Occipital lobe (tissue), 3 donors: ENCODE measurements at places on chromosomes 12 and 14. TPM values are rescaled to one million over a fixed set of nuclear protein-coding genes. Genes with fewer than 3 reads are reported as not detected.

KCNC2 gene
- total RNA-seq: 21.1 TPM

DNA sequence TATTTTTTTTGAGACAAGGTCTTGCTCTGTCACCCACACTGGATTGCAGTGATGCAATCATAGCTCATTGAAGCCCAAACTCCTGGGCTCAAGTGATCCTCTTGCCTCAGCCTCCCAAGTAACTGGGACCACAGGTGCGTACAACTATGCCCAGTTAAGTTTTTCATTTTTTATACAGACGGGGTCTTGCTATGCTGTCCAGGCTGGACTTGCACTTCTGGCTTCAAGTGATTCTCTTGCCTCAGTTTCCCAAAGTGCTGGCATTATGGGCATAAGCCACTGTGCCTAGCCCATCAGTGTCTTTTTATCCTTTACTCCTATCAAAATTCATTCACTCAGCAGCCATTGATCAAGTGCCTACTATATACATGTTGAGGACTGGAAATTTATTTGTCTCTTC, 9.0 kb downstream of the PTPN11 start:
- DNase-seq: no peak

DNA sequence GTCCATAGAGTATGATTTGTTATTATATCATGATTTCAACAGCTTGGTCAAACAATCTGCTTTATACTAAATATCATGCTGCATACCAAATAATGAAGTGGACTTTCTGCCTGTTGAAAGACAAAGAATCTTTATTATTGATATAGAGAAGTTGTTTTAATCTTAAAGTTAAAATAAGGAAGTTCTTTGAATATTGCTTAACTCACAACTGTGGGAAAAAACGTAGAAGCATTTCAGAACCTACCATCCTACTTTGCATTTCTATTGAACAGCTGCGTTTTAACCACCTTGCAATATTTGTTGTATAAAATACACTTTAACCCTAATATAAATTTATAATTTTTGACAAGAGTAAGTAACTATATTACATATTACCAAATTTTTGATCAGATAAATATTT, 22.9 kb upstream of the ARL1 start:
- no peak for DNase-seq

- DNase-seq: no peak
These were observed 5.5 kb upstream of the SLC7A7 start for GRCh38 chr14:22820731-22821130.

PTCSC3 gene
- not detected for total RNA-seq

DNA sequence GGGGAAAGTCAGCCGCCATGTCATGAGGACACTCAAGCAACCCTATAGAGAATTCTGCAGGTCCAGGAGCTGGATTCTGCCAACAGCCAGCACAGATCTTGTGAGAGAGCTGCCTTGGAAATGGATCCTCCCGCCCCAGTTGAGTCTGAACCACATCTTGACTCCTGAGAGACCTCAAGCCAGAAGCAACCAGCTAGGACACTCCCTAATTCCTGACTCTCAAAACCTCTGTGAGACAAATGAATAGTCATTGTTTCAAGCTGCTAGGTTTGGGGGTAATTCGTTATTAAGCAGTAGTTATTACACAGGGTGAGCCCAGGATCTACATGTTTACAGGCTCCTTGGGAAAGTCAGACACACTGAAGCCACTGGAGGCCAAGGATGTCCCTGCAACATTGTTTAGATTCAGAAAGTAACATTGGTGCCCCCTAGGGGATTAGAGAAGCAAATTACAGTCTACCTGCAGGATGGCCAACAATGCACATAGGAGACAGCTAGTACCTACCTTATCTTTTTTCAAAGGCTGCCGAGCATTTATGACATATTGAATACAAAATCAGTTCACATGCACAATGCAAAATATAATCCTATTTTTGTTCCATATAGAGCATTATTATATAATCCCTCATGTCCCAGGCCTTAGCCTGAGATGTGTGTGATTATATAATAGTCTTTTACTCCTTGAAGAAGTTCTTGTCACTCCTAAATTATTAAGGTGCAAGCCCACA, 57.9 kb upstream of the FICD start:
- no peak for DNase-seq

DNA sequence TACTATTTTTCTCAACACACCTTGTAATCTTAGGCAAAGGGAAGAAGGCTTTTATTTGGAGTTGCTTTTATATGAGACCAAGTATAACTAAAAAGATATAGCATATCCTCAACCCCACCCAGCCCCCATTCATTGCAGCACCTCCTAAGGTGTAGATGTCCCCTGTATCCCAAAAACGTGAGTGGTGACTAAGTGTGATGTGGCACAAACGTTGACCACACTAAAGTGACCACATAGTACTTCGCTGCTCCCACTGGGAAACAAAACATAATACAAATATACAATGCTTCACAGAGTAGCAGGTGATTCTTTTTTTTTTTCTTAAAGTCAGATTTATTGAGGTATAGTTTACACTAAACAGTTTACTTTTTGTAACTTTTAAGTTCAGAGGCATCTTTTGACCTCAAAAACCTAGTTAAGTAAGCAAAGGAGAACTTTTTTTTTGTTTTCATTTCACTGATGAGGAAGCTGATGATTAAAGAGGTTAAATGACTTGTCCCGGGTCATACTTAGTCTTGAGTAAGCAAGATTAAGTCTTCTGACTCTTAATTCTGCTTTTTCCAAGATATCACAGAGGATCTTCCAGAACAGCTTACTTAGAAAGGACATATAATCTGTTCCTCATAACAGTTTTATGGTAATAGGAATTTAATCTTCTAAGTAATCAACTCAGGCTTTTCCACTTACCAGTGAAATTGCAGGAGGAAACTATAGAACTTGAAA, 245.2 kb upstream of the PLEKHG7 start:
- DNase-seq: no peak

DNA sequence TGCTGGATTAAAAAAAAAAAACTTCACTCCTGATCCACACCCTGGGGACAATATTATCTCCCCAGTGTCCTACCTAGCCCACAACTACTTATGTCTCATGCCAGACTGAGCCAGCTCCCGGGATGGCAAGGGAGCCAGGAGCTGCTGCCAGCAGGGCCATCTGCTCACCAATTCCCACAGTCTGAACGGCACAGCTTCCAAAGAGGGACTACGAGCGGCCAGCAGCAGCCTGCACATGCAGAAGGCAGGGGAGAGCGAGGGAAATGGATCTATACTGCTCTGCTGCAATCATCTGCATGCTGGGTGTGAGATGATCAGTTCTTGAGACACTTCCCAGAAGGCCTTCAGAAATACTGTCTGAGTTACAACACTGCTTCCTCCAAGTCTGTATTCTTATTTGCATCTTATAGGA, 11.1 kb downstream of the SSH1 start:
- DNase-seq: peak; percentile 89

DNA sequence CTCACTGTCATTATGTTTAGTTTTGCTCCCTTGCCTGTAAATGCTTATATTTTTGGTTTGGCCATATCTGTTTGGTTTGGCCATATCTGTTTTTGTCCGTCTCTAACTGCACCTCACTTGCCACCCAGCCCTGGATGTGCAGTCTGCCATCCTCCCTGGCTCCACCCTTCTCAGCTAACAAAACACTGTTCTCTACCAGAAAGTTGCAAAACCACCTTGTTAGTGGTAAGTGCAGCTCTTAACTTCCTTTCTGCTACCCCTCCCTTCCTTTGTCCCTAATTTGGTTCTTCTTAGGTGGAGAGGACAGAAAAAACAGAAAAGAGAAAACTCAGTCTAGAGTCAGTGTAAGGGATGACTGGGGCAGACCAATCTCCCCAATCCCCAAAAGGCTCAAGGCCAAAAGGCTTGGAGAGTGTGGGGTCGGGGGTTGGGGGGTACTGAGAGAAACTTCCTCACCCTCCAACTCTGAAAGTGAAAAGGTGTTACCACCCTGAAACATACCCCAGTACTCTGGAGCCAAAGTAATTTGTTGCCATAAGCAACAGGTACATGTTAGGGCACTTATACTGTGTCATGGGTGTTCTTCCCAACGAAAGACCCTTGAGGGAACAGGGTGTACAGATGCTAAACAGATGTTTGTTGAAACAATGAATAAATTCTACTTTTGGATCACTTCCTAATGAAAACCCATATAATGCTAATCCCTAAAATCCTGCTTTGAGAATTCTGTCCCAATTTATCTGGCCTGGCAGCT, 5.0 kb downstream of the BIN2 start:
- DNase-seq: no peak

DNA sequence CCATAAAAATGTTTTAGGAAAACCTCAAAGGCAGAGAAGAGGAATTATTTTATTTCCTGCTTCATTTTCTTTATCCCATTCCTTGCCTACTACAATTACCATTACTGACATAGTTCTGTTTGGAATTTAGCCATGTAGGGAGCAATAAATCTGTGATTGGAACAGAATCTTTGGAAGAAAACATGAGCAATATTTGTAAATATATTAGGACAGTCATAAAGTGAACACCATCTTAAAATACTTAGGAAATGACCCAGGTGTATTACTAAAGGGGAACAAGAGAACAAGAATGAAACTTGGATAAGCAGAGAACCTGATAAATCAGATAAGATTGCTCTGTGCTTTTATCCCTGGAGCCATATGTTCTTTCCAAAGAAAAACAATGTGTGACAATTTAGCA, 1326.0 kb upstream of the FLRT2 start:
- no peak for DNase-seq

LPAR5 gene
- 0.62 TPM for total RNA-seq

- no peak for DNase-seq
These were observed 106.6 kb downstream of the PLXNC1 start for GRCh38 chr12:94255006-94255405.
